Stimulated activated CD4-positive, alpha-beta T cell treated with anti-CD3 and anti-CD28 coated beads, Interleukin-15, amount 100 ng/mL, for 48 hours (primary cell): ENCODE measurements at places on chromosomes 7 and 10.

DNA sequence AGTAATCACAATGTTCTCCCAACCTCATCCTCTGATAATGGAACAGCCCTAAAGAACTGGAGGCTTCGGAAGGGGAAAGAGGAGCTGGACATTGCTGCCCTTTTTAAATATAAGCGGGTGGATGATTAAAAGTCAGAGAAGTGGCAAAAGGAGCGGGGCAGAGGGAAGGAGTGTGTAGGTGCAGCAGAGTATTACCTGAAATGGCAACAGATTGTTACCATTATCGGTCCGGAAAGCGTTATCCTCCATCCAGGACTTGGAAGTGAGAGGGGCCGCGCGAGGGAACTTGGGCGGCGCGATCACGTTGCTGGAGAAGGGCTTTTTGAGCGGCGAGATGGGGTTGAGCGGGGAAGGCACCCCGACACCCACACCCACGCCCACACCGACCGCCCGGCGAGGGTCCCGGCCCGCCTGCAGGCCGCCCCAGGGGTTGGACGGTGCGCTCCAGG, 51.7 kb downstream of the CPEB3 start:
- DNase-seq: no peak

DNA sequence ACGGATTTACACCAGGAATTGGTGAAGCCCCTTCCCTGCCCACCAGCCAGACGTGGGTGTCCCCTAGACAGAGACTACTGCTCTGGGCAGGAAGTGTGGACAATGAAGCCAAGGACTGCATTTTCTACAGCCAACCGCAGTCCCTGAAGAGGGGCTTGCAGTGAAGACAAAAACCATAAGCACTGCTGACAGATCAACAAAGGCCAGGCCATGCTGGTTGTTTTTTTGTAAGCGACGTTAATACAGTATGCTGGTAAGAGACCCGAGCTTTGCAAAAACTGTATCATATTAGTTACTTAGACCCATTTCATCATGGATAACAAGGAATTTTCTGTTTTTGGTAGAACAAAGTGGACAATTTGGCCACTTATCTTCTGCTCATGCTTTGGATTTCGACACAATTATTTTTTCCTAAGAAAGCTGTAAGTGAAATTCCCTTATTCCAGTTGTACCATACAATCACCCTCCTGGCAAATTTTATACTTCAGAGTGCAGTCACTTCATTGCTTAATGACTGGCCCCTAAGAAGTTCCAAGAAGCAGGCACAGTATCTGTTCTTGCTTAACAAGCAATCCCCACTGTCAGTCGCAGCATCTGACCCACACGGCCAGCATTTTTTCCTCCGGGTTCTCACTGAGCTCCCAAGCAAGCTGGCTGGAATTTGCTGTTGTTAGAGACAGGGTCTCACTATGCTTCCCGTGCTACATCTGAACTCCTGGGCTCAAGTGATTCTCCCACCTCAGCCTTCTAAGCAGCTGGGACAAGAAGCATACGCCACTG, 163.5 kb downstream of the PARD3 start:
- no peak for DNase-seq

GRCh38 chr7:43482679-43483252, 100.1 kb upstream of the STK17A start:
- DNase-seq: no peak

DNA sequence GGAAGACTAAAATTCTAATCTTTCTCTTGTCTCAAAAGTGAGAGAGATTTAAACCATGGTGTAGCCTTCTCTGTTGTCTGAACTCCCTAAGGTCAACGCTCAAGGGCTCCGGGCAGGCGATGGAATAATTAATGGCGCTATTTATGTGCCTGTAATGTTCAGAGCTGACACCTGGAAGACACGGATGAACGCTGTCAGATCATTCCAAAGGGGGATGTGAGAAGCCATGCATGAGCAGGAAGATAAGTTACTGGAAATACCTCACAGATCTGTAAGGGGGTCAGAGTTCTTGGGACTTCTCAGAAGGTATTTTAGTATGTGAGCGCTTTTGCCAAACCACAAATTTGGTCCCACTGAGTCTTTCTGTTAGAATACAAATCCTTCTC, 73.3 kb upstream of the MTPN start:
- no peak for DNase-seq

GRCh38 chr10:14072541-14072940, 258.2 kb downstream of the FRMD4A start:
- no peak for DNase-seq

GRCh38 chr10:29535012-29535777, 99.6 kb downstream of the SVIL start:
- DNase-seq: no peak
